ENCODE measurements at places on chromosomes 1 and 21.

DNA sequence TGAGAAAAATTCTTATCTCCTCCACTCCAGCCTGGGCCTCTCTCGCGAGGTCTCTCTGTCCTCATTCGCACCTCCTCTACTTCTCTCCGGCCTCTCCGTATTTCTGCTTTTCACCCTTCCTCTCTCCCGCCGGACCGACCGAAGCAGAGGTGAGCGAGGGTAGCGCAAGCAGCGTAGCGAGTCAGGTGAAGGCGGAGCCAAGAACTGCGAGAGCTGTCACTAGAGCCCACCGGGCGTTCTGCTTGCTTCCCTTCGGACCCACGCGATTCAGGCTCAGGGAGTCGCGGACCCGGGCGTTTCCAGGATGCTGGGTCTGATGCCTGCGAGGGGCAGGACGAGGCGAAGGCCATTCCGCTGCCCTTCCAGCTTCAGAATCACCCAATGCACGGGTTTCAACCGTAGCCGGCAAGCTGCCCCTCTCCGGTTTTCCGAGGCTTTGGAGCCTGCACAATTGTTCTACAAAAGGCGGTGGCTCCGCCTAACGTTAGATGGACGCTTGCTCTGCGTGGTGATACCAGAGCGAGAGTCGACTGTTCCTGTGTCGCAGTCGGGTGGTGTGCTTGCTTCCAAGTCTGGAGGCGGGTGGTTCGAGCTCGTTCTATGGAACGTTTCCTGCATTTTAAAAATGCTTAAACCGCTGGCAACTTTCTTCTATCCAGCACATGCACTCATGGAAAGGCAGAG lies 310.2 kb downstream of the FAM72C start:
- DNase-seq: no peak

GRCh38 chr21:28333578-28334075 lies 659.0 kb downstream of the LTN1 start:
- DNase-seq: no peak

GRCh38 chr1:3402258-3403010 lies 52.0 kb upstream of the ARHGEF16 start:
- no peak for DNase-seq

- no peak for DNase-seq
These were observed 13.7 kb downstream of the SELL start for GRCh38 chr1:169697755-169698154.

DNA sequence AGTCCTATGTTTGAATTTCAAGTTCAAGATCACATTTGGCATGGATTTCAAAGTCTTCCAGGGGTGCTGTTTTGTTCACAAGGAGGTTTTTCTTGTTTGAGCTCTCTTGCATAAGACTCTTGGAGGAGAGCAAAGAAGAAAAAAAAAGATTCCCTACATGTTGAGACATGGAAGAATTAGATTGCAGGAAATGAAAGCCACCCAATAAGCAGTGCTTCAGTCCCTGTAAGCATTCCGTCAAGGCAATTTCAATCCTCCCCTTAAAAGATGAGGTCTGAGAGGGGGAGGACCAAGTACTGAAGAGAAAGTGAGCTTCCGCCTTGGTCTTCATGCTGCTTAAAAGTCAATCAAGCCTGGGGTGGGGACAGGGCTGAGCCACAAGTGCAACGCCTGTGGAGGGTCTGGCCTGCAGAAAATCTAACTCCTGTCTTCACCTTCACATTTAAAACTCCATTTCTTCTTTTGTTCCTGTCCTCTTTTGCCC lies 50.2 kb downstream of the LPAR3 start:
- DNase-seq: no peak

DNA sequence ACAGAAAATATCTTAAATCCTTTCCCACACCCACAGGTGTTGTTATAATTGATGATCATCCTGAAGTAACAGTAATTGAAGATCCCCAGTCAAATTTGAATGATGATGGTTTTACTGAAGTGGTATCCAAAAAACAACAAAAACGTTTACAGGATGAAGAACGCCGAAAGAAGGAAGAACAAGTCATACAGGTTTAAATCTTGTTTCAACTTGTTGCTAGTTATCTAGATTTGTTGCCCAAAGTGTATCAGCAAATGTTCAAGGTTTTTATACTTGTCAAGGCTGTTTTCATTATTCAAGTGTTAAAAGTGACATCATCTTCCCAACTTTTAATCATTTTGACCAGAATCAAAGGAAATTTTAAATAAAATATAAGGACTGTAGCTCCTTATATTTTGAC lies 64.7 kb downstream of the PRRC2C start:
- no peak for DNase-seq

GRCh38 chr1:181219938-181220337 lies 131.4 kb downstream of the IER5 start:
- no peak for DNase-seq

GRCh38 chr1:21933397-21934248 lies 3.5 kb downstream of the HSPG2 start:
- DNase-seq: no peak
